ENCODE measurements at places on chromosomes 5 and 9.

GRCh38 chr5:157562111-157562581, 13.4 kb downstream of the ADAM19 start:
- DNase-seq, result no peak

GRCh38 chr5:56337715-56338319, 104.7 kb upstream of the ANKRD55 start:
- DNase-seq, result no peak

DNA sequence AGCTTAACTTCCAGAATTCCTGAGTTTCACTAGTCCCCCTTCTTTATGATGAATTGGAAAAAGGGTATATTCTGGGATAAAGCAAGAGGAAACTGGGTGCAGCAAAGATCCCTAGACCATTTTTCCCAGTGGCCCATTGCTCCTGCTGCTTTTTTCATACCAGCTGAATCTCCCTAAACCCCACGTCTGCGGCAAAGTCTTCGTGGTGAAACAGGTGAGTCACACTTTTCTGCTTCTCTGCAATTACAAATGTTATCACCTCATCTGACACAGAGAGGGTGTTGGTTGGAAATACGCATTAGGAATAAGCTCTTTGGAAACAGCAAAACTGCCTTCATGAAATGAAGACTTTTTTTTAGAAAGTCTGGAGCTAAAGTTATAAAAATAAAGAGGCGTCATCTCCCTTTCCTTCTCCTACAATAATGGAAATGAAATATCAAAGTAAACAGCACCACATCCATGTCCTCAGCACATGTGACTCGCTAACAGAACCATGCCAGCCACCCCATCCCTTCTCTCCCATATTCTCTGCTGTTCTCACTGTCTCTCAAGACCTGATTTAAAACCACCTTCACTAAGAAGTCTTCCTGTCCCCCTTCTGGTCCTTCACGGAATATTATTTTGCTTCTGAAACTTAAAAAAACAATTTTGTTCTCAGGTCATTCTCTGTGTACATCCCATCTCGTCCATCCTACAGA, 39.5 kb upstream of the GLRX start:
- DNase-seq, result no peak

- DNase-seq, result no peak
These were observed 46.7 kb upstream of the MACIR start for GRCh38 chr5:103211576-103212561.

DNA sequence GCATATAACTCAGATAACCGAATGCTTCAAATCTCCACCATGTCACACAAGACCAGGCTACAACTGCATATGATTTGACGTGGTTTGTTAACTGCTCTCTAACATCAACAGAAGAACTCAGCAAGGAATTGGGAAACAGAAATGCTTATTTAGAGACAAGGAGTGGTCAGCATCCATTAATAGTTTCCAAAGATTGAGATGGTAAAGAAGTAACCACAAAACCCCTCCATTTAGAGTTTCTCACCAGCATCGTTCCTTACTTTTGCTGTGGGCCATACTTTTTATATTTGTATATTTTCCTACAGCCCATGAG, 25.2 kb downstream of the DPYSL3 start:
- DNase-seq, result no peak

DNA sequence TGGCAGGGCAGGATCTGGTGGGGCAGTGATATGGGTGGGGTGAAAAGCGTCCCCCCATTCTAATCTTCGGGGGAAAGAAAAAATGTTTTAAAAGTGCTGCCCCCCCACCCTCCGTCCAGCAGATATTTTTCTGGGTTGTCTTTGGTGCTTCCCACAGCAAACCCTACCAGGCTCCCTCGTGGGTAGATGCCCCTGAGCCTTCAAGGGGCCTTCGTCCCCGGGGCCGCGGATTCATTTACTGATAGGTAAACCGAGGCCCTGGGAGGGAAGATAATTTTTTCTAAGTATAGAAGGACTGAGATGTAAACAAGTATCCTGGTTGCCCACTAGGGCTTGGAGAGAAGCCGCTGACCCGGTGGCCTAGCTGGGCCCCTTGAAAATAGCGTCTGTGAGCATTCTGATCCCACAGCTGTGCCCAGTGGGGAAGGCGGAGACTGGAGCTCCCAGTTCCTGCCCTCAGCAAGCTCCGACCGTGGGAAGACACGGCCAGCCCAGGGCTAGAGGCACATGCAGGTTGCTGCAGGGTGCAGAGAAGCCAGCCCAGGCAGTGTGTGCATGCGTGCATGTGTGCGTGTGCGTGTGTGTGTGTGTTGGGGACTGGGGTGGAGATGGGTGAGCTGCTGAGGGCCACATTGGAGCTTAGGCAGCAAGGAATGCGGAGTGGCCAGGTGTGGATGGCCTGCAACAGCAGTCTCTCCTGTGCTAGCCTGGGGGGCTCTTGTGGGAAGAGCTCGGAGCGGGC, 6.0 kb upstream of the RXRA start:
- no peak for DNase-seq

GRCh38 chr9:93896496-93897033, 58.6 kb downstream of the BARX1 start:
- no peak for DNase-seq

GRCh38 chr5:154243736-154244135, 53.2 kb downstream of the GALNT10 start:
- no peak for DNase-seq

GRCh38 chr5:155299386-155300005, 285.9 kb downstream of the KIF4B start:
- no peak for DNase-seq

- no peak for DNase-seq
These were observed 116.8 kb downstream of the TARS1 start for GRCh38 chr5:33557605-33558004.

DNA sequence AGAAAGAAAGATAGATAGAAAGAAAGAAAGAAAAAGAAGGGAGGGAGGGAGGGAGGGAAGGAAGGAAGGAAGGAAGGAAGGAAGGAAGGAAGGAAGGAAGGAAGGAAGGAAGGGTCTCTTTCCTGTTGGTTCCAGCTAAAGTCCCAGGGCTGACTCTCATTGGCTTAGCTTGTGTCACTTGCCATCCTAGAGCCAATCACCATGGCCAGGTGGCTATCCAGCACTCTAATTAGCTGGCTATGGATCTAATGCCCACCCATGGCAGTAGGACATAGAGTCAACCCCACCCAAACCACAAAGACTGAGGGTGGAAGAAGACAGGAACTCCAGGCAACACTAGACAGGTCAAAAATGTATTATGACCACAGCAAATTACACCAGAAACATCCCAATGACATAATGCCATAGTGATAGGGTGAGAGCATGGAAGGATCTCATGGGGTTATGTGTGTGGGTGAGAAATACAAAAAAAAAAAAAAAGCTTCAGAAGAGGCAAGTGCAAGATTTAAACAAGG, 10.8 kb upstream of the CPLX2 start:
- no peak for DNase-seq
